ENCODE measurements at places on chromosomes 1 and 21.

- no peak for DNase-seq
Observed at GRCh38 chr1:104868794-104869193, 1119.1 kb downstream of the AMY1C start.

GRCh38 chr1:52139817-52140540 is 1.9 kb upstream of the ZFYVE9 start:
- DNase-seq, result peak; percentile 96

GRCh38 chr1:78222225-78222959 is 176.6 kb downstream of the GIPC2 start:
- DNase-seq, result no peak

DNA sequence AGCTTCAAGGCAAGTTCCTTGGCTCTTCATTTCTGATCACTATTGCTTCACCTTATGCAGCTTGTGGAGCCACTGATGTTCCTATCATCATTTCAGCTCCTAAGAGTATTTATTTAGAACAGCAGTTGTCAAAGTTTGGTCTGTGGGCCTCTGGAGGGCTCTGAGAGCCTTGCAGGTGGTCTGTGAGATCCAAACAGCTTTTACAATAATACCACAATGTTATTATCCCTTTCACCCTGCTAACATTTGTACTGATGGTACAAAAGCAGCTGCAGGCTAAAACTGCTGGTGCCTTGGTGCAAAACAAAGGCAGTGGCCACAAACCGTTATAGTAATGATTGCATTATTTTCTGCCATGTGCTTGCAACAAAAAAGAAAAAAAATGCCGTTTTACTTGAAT is 33.8 kb downstream of the PATJ start:
- DNase-seq, result no peak

GRCh38 chr1:209704584-209704983 is at the start of gene HSD11B1:
HSD11B1 (plus strand) TSS chr1:209704846; CDS start chr1:209704943, 97 bp downstream.
- DNase-seq, result peak; percentile 93

DNA sequence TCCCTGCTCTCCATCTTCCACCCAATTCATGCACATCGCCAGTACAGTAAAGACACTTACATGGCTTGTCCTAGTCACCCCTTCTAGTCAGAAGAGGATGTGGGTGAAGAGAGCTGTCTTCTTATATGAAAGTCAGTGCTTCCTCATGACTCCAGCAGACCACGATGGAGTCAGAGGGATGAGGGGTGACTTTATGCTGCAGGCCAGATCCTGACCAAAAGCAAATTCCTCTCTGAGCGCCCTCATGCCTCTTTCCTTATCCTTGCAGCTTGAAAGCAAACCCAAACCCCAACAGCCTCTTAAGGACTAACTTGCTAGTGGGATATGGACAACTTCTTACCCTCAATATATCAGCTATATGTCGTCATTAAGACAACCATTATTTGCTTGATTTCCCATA is 348.2 kb upstream of the DUSP10 start:
- peak; percentile 85 for DNase-seq

- peak; percentile 98 for DNase-seq
Observed at GRCh38 chr1:8396786-8397406, 79.0 kb downstream of the SLC45A1 start.

DNA sequence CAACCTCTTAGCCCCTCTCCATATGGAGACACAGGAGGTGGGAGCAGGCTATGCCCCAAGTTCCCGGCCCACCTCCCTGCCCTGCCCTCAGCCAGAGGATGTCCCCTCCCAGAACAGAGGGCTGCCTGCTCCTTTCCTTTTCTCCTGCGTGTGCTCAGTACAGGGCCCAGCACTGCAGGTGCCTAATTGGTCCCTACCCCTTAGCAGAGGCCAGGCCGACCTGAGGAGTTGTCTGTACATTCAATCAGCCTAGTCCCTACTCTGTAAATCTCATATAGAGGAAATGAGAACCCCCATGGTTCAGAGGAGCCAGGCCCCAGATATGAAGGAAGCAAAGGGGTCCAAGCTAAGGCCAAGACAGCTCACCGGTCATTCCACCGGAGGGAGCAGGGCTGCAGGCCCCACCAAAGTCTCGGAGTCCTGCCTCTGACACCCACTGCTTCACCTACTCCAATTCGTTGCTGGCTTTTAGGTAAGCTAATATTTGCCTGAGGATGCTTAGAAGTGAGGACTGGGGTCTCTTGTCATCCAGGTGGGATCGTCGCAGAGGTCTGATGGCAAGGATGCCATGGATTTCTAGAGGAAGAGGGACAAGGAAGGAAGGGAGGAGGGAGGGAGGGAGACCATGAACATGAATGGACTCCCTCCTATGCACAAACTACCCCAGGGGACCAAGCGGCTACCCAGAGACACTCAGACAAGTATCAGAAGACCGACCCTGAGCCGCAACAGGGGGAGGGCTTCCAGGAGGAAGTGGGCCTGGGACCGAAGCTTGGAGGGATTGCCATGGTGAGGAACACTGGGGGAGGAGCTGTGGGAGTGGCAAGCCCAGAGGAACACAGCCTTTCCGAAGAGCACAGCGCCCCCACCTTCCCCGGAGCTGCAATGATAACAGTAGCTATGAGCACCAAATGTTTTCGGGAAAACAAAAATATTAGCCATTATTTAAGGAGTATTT is 30.4 kb upstream of the FOXO6 start:
- no peak for DNase-seq

DNA sequence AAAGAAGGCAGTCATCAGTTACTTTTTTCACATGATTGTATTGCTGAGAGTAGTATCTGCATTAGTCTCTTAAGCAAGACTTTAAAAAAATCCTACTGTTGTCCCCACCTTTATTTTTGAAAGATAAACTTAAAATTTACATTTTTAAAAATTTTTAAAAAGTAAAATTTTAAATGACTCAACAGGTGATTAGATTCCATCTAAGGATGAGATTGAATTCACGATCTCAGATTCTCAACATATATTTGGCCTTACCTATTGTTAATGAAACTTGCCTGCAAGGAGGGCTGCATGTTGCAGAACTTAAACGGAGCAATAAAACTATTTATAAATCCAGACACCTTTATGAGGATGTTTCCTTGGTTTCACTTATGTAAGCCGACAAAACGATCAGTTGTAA is 75.2 kb downstream of the OLFML2B start:
- DNase-seq, result no peak
